RPMI7951 (cell line): ENCODE measurements at places on chromosomes 16 and 17. TPM values are rescaled to one million over a fixed set of nuclear protein-coding genes. Genes with fewer than 3 reads are reported as not detected.

The APOBR gene
- not detected in 2 replicates for total RNA-seq

The SEPTIN1 gene
- total RNA-seq = not detected in 2 replicates

- no peak for DNase-seq
Observed at GRCh38 chr17:8466456-8466855, 30.8 kb downstream of the NDEL1 start.

The KRT24 gene
- not detected in 2 replicates for total RNA-seq

- peak; percentile 86 for DNase-seq
Observed at GRCh38 chr17:43661699-43662412, at the start of gene MEOX1. Gene MEOX1 (minus strand): TSS chr17:43661922. CDS start chr17:43661534, 388 bp downstream.

DNA sequence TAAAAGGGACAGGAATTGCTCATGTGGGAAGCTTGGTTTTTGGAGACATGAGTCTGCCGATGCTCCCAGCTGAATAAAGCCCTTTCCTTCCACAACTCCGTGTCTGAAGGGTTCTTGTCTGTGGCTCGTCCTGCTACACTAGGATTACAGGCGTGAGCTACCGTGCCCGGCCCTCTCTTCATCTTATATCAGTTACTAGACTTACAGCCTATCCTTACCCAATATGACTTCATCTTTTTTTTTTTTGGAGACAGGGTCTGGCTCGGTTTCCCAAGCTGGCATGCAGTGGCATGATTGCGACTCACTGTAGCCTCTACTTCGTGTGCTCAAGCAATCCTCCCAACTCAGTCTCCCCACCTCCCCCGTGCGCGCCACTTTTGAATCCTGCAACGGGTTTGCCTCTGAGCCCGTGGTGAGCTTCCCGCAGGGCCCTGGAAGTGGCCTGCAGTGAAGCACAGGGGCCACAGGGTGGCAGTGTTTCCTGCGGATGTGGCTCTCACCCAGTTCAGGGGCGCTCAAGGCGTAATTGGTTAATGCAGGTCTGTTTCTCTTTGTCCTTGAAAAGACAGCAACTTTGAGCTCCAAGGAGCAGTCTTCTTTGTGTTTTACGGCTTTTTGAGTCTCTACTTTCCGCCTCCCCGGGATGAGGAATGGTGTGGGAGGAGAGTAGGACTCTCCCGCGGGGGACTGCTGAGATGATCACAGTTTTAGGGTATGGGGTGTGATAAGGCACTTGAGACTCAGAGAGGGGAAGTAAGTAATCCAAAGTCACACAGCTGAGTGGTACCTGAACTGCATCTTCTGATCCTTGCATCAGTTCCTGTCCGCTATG lies 22.7 kb upstream of the GPRC5B start:
- peak; percentile 55 for DNase-seq

GRCh38 chr16:867421-868385 lies 67.2 kb upstream of the GNG13 start:
- no peak for DNase-seq

The GPRC5C gene
- 133 and 154 TPM in 2 replicates for total RNA-seq

DNA sequence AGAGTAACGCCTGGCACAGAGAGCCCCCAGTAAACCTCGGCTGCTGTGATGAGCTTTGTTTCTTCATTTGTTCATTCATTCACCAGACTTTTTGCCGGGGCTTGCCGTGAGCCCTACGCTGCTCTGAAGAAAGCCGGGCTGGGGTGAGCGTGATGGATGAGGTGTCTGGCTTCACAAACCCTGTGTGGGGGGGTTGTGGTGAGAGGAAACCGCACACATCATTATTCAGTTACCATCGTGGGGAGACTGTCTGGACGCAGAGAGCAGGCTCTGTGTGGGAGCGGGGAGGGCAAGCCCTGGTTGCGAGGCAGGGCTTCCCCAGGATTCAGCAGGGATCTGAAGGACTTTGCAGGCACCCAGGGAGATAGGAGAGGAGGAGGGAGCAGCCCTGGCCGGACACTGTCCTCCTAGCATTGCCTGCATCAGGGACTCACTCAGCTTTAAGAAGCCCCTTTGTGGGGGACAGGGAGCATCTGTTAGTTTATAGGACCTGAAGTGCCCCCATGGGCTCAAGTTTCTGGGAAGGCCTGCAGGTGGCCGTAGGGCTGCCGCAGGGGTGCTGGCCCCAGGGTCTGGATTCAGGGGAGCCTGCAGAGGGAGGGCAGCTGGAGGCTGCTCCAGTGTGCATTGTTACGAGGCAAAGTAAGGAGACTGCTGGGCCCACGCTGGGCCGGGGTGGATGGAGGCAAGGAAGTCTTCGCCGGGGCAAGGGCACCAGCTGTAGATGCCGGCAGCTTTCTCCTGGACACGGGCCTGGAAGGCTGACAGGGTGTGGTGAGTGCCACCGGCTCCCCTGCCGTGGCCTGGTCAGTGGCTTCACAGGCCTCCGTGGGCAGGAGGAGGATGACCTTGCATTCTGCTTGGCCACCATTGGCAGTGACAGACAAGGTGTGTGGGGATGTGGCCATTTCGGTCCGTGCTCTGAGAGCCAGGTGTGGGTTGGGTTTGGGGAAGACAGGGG lies 334.5 kb downstream of the SEC14L1 start:
- peak; percentile 90 for DNase-seq

GRCh38 chr17:36641877-36642845 lies 40.8 kb downstream of the MRM1 start:
- DNase-seq = no peak
